Activated B cell treated with CpG ODN at 0.5 μM for 24 hours (primary cell): ENCODE measurements at places on chromosomes 1 and 21. TPM values are rescaled to one million over a fixed set of nuclear protein-coding genes. Genes with fewer than 3 reads are reported as not detected.

The NBPF10 gene
- total RNA-seq: 6.8 and 7.3 TPM in 2 replicates

The IL23R gene
- not detected in 2 replicates for total RNA-seq

The PADI1 gene
- total RNA-seq: not detected in 2 replicates

The DIP2A gene
- 28.2 and 32.1 TPM in 2 replicates for total RNA-seq

The SMG7 gene
- 79.4 and 83.5 TPM in 2 replicates for total RNA-seq

The SIM2 gene
- not detected in 2 replicates for total RNA-seq

GRCh38 chr1:202317941-202318925 is 23.5 kb downstream of the UBE2T start:
- H3K27ac ChIP-seq: no peak overlapping the region
- H3K36me3 ChIP-seq: no peaks in the 10 kb centered on the region
- H3K4me1 ChIP-seq: no peaks in the 10 kb centered on the region
- DNase-seq: no peak
- no peak overlapping the region for H3K4me3 ChIP-seq
- H3K27me3 ChIP-seq: peaks cover 8% of the 10 kb centered on the region

- H3K36me3 ChIP-seq: peaks cover 3% of the 10 kb centered on the region
- peaks cover 18% of the 10 kb centered on the region for H3K4me1 ChIP-seq
- no peak overlapping the region for H3K4me3 ChIP-seq
- peaks cover 8% of the 10 kb centered on the region for H3K27me3 ChIP-seq
- DNase-seq: no peak
These were observed 4.3 kb upstream of the GLUL start for GRCh38 chr1:182395906-182396305.

DNA sequence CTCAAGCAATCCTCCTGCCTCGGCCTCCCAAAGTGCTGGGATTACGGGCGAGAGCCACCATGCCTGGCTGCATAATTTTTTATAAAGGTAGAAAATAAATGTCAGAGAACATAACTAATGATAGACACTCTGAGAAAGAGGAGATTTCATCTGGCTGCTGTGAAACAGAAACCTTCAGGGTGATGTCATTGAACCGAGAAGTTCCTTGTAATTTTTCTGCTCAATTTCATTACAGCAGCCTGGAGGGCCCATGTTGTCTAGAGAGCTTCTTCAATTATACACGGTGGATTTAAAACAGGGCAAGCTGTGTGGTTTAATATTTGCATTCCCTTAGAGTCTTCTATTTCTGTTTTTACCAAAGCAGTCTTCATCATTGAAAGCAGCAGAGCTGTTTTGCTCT is 64.3 kb upstream of the MORC3 start:
- H3K4me3 ChIP-seq: peak overlapping the region; percentile 84

DNA sequence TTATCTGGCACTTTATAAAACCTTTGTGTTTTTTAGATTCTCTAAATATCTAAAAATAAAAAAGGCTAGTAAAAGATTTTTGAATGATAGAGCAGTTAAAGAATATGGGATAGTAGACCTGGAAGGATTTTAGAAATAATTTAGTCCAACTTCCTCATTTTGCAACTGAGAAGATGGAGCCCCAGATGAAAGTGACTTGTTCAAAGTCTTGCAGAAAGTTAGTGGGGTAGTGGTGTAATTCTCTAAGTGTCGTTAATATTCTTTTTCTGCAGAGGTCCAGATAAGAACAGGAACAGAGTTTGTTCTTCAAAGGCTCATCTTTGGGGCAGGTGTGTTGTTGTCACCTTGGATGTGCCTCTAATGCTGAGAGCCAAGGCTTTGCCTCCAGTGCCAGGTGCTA is 159.5 kb downstream of the DISC1 start:
- peaks cover 8% of the 10 kb centered on the region for H3K4me1 ChIP-seq
- H3K36me3 ChIP-seq: no peaks in the 10 kb centered on the region
- H3K27ac ChIP-seq: no peak overlapping the region

GRCh38 chr1:192443616-192444015 is 126.8 kb downstream of the RGS21 start:
- DNase-seq: no peak
- H3K27me3 ChIP-seq: peaks cover 19% of the 10 kb centered on the region
- H3K4me1 ChIP-seq: no peaks in the 10 kb centered on the region
- no peak overlapping the region for H3K27ac ChIP-seq
- no peaks in the 10 kb centered on the region for H3K36me3 ChIP-seq

- no peak overlapping the region for H3K27ac ChIP-seq
- peaks cover 3% of the 10 kb centered on the region for H3K27me3 ChIP-seq
- no peak for DNase-seq
- H3K4me3 ChIP-seq: no peak overlapping the region
These were observed 58.3 kb upstream of the KCNH1 start for GRCh38 chr1:211192227-211192626.

GRCh38 chr1:191615101-191615821 is 543.0 kb upstream of the RGS18 start:
- no peak overlapping the region for H3K4me3 ChIP-seq
- DNase-seq: no peak
- no peaks in the 10 kb centered on the region for H3K36me3 ChIP-seq
- no peak overlapping the region for H3K27ac ChIP-seq

DNA sequence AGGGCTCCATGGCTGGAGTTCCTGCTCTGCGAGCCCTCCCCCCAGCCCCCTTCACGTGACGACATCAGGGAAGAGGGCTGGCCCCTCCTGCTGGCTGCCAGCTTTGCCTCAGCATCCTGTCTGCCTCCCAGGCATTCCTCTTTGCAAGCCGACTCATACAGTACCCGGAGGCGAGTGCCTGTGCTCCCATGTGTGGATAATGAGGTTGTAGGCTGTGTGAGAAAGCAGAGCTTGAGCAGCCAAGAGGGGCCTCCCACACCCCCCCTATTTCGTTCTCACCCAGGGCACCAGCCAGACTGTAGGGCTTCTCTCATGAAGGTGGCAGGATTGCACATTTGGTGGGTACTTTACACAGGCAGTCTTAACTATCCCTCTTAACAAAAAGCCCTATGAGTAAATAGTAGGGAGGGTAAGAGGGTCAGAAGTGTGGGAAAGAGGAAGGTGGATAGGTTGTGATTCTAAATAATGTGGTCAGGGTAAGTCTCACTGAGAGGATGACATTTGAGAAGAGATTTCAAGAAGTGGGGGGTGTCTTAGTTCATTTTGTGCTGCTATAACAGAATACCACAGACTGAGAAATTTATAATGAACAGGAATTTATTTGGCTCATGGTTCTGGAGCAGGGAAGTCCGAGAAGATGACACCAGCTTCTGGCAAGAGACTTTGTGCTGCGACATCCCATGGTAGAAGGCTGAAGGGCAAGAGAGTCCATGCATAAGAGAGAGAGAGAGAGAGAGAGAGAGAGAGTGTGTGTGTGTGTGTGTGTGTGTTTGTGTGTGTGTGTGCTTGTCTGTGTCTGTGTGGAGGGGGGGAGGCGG is 113.5 kb downstream of the OMA1 start:
- H3K27me3 ChIP-seq: no peaks in the 10 kb centered on the region
- H3K4me1 ChIP-seq: no peaks in the 10 kb centered on the region
- no peak overlapping the region for H3K4me3 ChIP-seq
- peaks cover 3% of the 10 kb centered on the region for H3K36me3 ChIP-seq

DNA sequence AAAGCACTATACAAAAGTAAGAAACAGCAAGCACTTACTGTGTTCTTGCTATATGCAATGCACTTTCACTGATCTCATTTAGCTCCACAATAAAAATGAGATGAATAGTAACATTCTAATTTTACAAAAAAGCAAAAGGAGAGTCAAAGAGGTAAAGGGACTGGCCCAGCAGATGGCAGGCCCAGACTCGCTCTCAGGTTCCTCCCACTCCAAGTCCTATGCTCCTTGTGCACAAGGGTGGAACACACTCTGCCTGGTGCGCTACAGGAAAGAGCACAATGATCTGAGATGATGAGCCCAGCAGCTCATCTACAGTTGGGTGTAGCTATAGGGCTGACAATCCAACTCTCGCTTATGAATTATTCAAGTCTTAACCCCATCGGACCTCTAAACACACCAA is 94.1 kb upstream of the LYST start:
- no peak for DNase-seq
- no peaks in the 10 kb centered on the region for H3K27me3 ChIP-seq
- no peak overlapping the region for H3K4me3 ChIP-seq
- no peak overlapping the region for H3K27ac ChIP-seq
- H3K4me1 ChIP-seq: peaks cover 23% of the 10 kb centered on the region

- H3K4me1 ChIP-seq: peaks cover 14% of the 10 kb centered on the region
- DNase-seq: no peak
- no peaks in the 10 kb centered on the region for H3K27me3 ChIP-seq
- no peak overlapping the region for H3K4me3 ChIP-seq
- no peak overlapping the region for H3K27ac ChIP-seq
- no peaks in the 10 kb centered on the region for H3K36me3 ChIP-seq
These were observed 582.7 kb downstream of the PTPRC start for GRCh38 chr1:199221371-199222150.

- no peak overlapping the region for H3K27ac ChIP-seq
- H3K36me3 ChIP-seq: peaks cover 3% of the 10 kb centered on the region
- peaks cover 8% of the 10 kb centered on the region for H3K4me1 ChIP-seq
- peak overlapping the region; percentile 82 for H3K4me3 ChIP-seq
These were observed 67.8 kb downstream of the OBSCN start for GRCh38 chr1:228275430-228276173.

GRCh38 chr1:86184426-86184825 is 27.9 kb upstream of the COL24A1 start:
- H3K36me3 ChIP-seq: no peaks in the 10 kb centered on the region
- no peaks in the 10 kb centered on the region for H3K4me1 ChIP-seq
- no peak overlapping the region for H3K4me3 ChIP-seq
- H3K27me3 ChIP-seq: no peaks in the 10 kb centered on the region
- H3K27ac ChIP-seq: no peak overlapping the region

DNA sequence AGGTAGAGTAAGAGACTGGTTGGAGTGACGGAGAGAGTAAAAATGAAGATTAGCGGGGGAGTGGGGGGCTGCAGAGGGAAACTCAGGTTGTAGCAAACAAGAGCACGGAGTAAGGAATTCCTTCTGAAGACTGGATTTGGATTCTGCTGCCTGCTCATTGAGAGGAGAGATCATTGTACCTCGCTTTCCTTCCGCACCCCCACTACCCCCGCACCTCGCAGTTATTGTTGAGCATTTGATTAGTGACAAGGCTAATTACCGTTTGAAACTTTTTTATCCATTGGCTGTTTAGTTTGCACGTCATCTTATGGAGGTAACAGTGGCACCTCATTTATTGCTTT is 463 bp downstream of the PRPF3 start:
- DNase-seq: no peak
- H3K27ac ChIP-seq: peak overlapping the region; percentile 99
- peaks cover 22% of the 10 kb centered on the region for H3K4me1 ChIP-seq
- H3K4me3 ChIP-seq: peak overlapping the region; percentile 100

DNA sequence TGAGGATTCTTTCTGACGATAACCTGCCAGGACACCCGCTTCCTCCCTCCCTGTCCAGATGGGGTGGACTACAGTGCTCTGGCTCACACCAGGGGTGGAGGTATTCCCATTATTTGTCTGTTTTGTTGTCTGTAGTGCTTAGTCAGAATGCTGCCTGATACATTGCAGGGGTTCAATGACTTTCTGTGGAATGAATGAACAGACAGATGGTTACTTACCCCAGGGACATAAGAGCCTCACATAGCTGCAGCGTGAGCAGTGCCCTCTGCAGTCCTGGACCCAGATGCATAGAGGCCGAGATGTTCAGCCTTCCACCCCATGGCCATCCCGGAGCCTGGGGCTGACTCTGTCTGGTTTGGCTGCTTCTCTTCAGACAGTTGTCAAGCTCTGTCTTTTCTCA is 13.0 kb upstream of the F3 start:
- no peak for DNase-seq
- no peak overlapping the region for H3K4me3 ChIP-seq
- H3K27me3 ChIP-seq: peaks cover 2% of the 10 kb centered on the region
- H3K4me1 ChIP-seq: no peaks in the 10 kb centered on the region
- H3K36me3 ChIP-seq: no peaks in the 10 kb centered on the region

- H3K27ac ChIP-seq: no peak overlapping the region
- H3K36me3 ChIP-seq: no peaks in the 10 kb centered on the region
- H3K4me3 ChIP-seq: no peak overlapping the region
- DNase-seq: no peak
- H3K4me1 ChIP-seq: no peaks in the 10 kb centered on the region
- peaks cover 5% of the 10 kb centered on the region for H3K27me3 ChIP-seq
These were observed 41.5 kb downstream of the NKAIN1 start for GRCh38 chr1:31198150-31198549.

DNA sequence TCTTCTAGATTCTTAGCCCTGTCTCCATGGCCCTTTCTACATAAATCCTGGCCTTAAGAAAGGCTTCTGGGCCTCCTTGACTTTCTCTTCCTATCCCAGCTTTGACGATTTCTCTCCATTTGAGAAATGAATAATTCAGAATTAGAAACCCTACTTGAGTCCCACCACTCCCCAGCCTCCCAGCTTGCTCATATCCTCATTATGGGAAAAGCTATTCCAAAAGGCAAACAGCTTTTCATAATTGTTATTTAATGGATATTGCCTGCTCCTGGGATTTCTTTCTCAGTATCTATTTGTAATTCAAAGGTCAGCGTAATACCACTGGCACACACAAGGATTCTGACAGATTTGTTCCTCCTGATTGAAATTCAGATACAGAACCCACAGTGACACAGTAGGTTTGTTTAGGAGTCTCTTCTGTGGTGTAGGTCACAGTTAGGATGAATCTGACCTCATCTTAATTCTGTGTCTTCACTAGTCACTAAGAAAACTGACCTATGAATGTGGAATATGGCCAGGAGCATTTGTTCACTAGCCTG is 121.3 kb downstream of the GRIK1 start:
- DNase-seq: no peak
- no peak overlapping the region for H3K27ac ChIP-seq
- H3K36me3 ChIP-seq: no peaks in the 10 kb centered on the region
- H3K4me3 ChIP-seq: no peak overlapping the region
- H3K27me3 ChIP-seq: peaks cover 2% of the 10 kb centered on the region
- H3K4me1 ChIP-seq: no peaks in the 10 kb centered on the region
